ENCODE measurements at places on chromosomes 3 and 15. TPM values are rescaled to one million over a fixed set of nuclear protein-coding genes. Genes with fewer than 3 reads are reported as not detected.

GRCh38 chr3:148955544-148956346 is 35.6 kb upstream of the GYG1 start:
- DNase-seq = peak; percentile 35

DNA sequence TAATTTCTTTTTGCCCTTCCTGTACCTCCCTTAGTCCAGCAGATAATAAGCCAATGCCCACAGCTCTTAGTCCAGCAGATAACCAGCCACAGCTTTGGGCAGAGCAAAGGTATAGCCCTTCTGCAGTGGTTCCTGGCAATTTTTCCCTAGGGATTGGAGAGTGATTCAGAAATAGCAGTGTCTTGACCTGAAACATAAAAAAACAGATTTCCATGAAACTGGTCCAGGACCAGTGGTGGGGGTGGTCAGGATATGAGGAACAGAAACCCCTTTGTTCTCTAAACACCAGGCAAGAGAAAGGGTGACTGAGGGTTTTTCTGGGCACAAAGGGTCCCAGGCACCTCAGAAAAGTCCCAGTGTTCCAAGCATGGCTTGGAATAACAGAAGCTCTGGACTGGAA is 103.4 kb downstream of the ARRDC4 start:
- no peak for DNase-seq

ANKRD63 gene
- total RNA-seq = not detected

MYH15 gene
- 0.08 TPM for total RNA-seq
